Spinal cord (tissue), 10 donors: ENCODE measurements at places on chromosomes 4 and X.
A peak's percentile ranks its signal among the peaks of the same experiment; 100 is the strongest.

DNA sequence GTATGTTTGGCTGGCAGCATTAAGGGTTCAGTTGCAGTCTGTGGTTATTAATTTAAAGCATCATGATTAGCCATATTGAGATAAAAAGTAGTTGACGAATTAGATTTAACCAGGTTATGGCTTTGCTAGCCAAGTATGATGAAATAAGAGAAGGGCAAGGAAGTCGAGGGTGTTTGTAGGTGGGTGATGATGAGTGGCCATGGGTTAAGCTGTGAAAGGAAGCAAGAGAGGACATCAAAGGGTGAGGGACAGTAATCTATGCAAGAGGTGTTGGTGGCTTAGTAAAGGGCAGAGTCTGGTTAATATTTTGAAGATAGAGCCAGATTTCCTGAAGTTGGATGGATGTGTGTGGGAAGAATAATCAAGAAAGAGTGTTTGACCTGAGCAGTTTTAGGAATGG is 44.5 kb downstream of the STIM2 start:
- no peak for DNase-seq

DNA sequence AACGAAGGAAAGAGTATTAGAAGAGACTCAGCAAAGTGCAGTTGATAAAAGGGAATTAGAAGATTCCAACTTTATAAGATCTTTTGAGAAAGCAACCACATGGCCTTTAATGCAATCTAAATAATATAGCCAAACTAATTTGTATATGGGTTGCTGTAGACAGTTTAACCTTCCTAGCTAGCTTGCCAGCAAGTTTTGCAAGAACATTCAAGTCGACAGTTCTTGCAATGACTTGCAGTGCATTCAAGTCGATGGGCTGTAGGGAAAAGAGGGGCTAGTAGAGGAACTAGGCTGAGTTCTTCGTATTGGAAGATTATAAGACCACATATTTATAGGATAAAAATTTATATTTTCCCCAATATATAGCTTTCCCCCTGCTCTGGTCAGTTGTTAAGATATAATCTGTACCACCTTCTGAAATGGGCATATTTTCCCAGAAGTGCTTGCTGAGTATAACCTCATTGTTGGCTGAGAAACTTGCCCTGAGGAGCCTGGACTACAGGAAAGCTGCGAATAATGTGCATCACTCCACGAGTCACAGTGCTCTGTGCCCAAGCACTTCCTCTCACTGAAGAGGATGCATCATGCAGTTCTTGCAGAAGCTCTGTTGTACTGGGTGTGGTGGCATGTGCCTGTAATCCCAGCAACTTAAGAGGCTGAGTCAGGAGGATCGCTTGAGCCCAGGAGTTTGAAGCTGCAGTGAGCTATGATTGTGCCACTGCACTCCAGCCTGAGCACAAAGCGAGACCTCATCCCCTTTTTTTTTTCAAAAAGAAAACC is 56.7 kb downstream of the DOCK11 start:
- DNase-seq, result no peak

- no peak for DNase-seq
Observed at GRCh38 chr4:68129793-68130192, at the start of gene TMPRSS11F. Gene TMPRSS11F, minus strand, starts transcription at chr4:68129869. Its CDS starts 49 bp downstream, at chr4:68129820.

DNA sequence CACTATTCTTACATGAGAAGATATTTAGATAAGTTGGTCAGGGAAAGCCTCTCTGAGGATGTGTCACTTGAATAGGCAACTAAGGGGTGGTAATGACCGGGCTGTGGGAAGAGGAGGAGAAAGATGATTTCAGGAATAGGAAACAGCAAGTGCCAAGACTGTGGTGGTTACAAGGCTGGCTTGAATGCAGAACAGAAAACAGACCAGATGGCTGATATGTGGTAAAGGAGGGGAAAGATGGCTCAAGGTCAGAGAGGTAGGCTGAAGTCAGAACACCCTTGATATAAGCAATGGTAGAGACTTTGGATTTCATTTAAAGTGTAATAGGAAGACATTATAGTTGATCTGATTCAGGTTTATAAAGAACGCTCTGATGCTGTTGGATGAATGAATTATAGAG is 15.0 kb downstream of the TLR7 start:
- no peak for DNase-seq

DNA sequence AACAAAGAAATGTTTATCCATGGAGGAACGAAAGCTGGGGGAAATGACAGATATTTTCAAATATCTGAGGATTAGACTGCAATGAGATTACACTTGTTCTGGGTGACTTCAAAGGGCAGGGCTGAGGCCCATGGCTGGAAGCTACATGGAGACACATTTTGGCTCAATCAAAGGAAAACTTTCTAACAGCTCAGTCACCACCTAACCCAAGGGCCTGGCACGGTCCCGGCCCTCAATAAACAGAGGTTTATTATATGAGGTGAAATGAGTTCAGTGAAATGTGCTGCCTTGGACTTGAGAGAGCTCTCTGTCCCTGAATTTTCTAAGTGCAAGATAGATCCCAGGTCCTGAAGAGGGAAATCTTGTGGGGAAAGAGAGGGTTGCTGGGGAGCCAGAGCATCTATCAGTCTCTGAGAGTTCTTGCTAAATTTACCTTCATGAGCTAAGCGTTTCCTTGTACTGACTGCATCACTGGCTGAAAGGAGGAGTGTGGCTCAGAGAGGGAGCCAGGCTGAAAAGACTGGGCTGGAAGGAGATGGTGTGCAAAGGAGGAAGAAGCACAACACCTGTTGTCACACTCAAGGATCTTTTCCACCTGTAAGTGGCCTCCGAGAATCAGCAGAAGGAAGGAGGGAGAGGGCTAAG is 2.0 kb upstream of the RIPPLY1 start:
- no peak for DNase-seq

DNA sequence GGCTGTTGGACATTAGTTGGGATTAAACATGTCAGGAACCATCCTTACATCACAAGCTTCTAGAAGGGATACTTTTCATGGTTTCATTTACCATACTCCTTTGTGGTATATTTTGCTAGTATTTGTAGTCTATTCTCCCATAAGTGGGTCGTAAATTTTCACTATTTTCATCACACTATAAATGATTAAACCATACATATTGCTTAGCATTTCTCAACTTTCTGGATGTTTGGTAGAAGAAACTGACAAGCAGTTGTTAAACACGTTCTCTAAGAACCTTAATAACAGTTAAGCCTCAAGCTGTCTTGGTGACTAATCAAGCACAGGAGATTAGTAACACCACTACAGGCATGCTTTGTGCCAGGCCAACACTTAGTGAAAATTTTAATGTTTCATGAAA is 375.5 kb downstream of the NAF1 start:
- no peak for DNase-seq

GRCh38 chr4:114659386-114660008 is 60.9 kb downstream of the UGT8 start:
- DNase-seq, result peak; percentile 50
